ENCODE measurements at places on chromosomes 6 and 20.

DNA sequence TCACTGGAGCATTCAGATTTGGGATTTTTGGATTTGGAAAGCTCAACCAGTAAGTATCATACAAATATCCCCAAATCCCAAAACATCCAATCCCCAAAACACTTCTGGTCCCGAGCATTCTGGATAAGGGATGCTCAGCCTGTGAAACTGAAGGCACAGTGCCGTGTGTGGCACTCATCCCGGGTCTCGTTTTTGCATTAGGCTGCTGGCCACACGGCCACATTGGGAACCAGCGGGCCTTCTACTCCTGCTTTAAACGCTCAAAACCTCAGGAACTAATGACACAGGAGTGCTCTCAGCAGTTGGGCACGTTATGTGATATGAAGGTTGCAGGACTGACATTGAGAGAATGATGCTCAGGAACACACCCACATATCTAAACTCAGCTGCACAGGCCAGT, 35.6 kb downstream of the PSMG4 start:
- DNase-seq: no peak

GRCh38 chr6:161128680-161129196, 137.2 kb downstream of the MAP3K4 start:
- no peak for DNase-seq

- DNase-seq: no peak
These were observed 21.8 kb downstream of the PARD6B start for GRCh38 chr20:50753152-50753551.

DNA sequence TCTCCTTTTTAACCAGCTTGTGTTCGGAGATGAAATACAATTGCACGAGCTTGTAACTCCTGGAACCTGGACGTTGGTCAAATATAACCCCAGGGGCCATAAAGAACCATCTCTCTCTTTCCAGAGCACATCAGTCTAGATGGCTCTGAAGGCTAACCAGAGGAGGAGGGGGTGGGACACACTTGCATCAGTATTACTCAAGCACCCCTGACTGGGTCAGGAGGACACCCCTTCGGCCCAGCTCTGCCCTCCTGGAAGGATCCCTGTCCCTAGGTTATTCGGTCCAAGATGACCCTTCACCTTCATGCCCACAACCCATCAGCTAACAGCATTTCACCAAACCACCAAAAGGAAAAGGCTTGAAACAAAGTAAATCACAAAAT, 67.1 kb downstream of the FYN start:
- no peak for DNase-seq

DNA sequence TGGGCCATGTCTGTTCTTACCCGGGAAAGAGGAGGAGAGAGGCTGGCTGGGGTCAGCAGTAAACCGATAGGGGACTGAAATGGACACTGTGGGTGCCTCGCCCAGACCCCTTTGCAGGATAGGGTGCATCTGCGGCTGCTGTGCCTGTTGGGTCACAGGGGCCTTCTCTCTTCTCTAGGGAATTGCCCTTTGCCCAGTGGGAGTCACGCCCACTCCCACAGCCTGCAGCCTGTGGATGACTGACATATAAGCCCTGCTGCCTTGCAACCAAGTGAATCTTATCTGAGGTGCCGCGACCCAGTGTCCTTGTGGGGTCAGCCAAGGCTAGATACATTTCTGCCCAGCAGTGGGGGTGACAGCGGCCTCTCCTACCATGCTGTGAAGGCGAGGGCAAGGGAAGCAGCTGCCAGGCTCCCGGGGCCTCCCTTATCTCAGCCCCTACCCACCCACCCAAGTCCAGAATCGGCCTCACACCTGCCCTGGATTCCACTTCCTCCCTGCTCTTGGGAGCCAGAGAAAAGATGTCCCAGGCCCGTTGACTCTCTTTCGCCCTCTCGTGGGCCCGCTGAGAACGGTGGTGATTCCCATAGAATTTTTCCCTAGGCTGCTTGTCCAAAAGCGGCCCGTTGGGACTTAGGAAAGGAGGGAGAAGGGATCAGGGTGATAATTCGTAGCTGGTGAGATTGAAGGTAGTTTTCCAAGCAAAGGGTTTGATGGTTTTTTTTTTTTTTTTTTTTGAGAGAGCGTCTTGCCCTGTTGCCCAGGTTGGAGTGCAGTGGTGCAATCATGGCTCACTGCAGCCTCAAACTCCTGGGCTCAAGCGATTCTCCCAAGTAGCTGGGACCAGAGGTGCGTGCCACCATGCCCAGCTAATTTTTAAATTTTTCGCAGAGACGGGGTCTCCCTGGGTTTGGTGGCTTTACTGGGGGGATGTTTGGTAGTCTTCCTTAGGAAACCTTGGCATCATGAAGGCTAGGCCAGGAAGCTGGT, 76.4 kb upstream of the RNF24 start:
- DNase-seq: no peak

- DNase-seq: no peak
These were observed 7.3 kb downstream of the GHRH start for GRCh38 chr20:37254114-37254878.

DNA sequence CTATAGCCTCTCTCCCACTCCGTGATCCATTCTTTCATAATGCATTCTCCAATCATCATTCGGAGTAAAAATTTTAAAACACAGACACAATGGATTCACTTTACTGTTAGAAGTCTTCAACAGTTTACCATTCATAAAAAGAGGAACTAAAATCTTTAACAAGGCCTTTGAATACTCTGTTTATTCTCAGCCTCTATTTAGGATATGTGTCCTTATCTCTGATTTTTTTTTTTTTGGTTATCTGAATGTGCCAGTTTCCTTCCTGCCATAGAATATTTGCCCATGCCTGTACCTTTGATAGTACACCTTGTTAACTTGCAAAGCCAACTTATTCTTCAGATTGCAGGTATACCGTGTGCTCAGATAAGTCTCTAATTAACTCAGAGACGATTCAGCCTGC, 11.1 kb downstream of the CRISP1 start:
- no peak for DNase-seq

- no peak for DNase-seq
These were observed 138.1 kb downstream of the TFAP2A start for GRCh38 chr6:10276660-10277287.

GRCh38 chr20:57395111-57395966, 4.1 kb downstream of the RBM38 start:
- no peak for DNase-seq

DNA sequence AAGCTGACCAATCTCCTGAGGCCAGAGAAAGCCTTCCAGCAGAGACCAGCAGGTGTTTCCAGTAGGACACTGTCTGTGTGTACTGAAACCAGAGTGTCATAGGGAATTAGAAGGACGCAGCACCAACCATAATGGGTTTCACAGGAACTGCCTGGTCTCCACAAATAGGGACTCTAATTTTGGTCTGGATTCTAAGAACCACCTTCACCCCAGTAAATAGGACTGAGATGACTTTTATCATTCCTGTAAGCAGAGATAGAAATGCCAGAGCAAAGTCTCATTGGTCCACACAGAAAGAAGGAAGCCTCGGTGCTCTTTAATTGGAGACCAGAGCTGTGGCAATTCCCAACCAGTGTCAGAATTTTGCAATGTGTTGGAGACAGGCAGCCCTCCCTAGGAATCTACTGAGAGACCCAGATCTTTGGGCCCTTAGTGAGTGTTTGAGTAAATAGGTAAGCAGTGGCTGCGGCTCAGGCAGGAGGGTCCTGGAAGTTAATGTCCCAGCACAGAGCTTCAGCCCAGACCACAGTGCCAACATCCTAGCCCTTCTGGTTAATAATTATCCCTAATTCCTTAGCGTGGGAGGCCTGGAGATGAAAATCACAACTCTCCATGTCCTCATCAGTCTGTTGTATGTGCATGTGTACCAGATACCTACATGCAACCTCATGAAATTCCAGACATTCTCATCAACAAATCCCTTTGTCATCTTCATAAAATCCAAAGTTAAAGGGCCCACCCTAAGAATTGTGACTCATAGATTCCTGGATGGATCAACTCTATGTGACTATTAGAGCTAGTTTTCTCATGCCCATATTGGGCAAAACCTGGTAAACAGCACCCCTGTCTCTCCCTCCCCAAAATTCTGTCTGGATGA, 81.2 kb downstream of the UNC5CL start:
- no peak for DNase-seq

DNA sequence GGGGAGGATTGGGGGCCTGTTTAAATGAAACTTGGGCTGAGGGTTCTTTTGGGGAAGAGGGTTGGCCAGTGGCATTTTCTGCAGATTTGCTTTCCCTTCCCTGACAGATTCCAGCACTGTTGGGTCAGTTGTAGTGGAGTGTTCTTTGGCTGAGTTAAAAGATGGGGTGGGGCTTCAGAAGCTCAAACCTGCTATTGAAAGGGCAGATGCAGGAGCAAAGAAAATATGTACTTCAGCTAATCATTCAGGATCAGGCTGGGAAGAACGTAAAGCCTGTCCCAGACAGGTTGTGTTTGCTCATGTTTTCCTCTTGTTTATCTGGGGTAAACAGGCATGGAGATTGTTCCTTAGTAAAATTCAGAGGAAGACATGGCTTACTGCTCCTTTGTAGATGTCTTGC, 2.5 kb downstream of the SASH1 start:
- no peak for DNase-seq

- DNase-seq: no peak
These were observed 4.4 kb downstream of the TRMT6 start for GRCh38 chr20:5945963-5946362.

- DNase-seq: no peak
These were observed 65.1 kb upstream of the PLEKHG1 start for GRCh38 chr6:150534553-150534952.

DNA sequence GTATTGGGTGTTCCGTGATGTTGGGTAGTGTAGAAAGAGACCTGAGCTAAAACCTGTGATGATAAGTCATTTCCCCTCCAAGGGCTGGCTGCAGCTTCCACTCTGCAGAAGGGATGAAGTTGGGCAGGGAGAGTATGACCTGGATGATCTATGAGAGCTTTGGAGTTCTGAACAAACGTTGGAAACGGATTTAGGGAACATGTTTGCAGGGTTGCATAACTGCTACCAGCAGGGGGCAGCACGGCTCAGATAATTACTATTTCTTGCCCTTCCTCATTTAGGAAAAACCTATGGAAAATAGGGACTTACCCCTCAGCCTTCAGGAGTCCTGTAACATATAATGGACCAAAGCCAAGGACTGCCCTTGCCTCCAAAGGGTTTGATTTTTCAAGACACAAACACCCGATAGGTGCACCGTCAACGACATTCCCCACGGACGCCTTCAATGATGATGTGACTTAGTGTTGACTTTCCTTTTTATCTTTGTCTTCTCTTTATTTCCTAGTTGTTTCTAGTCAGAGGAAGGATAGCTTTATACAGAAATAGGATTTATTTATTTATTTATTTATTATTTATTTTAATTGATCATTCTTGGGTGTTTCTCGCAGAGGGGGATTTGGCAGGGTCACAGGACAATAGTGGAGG, 164.9 kb upstream of the SASH1 start:
- DNase-seq: no peak

GRCh38 chr6:15358579-15359327, 112.9 kb downstream of the JARID2 start:
- no peak for DNase-seq

- DNase-seq: no peak
These were observed 5.7 kb upstream of the DDX43 start for GRCh38 chr6:73388800-73389512.

GRCh38 chr6:157717340-157717748, 105.7 kb upstream of the SNX9 start:
- no peak for DNase-seq

GRCh38 chr20:62067547-62068260, 2.0 kb upstream of the TAF4 start:
- no peak for DNase-seq

DNA sequence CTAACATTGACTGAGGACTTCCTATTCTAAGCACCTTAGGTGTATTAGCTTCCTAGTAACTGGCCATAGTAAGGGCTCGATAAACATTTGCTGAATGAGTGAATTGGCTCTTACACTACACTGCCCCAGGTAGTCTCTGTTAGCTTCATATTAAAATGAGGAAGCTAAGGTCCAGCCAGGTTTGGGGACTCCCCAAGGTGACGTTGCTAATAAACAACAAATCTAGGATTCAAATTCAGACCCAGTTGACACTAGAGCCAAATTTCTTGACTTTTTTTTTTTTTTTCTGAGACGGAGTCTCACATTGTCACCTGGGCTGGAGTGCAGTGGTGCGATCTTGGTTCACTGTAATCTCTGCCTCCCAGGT, 16.2 kb downstream of the ARHGAP40 start:
- no peak for DNase-seq

DNA sequence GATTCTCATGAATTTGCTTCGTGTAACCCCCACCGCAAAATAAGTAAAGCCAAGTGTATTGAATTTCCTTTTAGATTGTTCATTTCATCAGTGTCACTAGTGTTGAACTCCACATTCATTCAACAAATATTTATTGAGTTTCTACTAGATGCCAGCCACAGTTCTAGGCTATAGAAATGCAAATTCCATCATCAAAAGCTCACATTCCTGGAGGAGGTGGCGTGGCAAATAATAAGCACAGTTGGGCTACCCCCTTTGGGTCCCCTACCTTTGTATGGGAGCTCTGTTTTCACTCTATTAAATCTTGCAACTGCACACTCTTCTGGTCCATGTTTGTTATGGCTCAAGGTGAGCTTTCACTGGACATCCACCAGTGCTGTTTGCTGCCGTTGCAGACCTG, 12.7 kb upstream of the ME1 start:
- DNase-seq: no peak

- DNase-seq: no peak
These were observed 53.0 kb downstream of the DEK start for GRCh38 chr6:18211338-18211737.

- DNase-seq: no peak
These were observed 728.3 kb upstream of the EYS start for GRCh38 chr6:66435321-66435720.

DNA sequence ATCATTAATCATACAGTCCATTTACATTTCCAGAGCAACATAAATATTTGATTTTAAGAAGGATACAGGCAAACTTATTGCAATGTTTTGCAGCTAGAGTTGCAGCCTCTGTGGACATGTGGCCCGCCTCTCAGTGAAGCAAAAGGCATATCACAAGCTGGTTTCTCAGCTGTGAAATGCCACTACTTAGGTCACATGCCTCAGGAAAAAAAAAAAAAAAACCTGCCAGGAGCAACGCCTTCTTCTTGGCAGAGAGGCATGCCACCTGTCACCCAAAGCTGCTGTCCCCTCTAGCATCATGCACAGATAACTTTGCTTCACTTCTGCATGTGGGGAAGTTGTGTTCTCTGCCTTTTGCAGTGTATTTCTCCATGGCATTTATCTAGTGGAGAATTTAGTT, 18.5 kb downstream of the GRM1 start:
- DNase-seq: no peak

GRCh38 chr6:55964136-55964535, 88.7 kb upstream of the BMP5 start:
- no peak for DNase-seq

DNA sequence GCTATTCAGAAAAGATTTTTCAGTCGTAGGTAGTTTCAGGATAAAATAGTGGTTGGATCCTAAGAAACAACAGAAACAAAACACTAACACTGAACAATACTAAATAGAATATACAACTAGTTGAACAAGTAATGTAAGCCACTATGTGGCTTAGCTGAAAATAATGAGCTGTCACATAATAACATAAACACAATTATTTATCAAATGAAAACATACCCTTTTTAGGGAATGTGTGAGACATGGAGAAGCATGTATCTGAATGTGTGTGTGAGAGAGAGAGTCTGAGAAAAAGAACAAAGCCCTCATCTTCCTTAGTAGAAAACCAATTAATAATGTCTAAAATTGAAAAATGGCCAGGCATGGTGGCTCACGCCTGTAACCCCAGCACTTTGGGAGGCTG, 122.6 kb upstream of the LOC128125822 start:
- no peak for DNase-seq

- no peak for DNase-seq
These were observed 108.9 kb upstream of the SNX9 start for GRCh38 chr6:157714153-157714490.

GRCh38 chr6:82766476-82766875, 299.2 kb downstream of the UBE3D start:
- no peak for DNase-seq
